ENCODE measurements at places on chromosomes 6 and 20.

DNA sequence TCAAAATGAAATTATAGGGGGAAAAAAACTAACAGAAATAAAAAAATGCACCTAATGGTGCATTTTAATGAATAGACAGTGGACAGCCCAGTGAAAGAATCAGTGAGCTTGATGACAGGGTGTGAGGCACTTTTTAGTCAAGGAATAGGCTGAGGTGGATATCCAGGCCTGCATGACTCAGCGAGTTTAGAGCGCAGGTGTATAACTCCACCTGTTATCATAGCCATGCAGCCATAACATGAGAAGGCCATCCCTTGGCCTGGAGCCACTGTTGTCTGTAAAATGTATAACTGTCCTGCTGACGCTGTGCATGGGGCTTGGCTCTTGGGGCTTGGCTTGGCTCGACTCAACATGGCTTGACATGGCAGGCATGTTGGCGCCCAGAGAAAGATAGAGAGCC, 331.5 kb upstream of the NOX3 start:
- no peak for DNase-seq

DNA sequence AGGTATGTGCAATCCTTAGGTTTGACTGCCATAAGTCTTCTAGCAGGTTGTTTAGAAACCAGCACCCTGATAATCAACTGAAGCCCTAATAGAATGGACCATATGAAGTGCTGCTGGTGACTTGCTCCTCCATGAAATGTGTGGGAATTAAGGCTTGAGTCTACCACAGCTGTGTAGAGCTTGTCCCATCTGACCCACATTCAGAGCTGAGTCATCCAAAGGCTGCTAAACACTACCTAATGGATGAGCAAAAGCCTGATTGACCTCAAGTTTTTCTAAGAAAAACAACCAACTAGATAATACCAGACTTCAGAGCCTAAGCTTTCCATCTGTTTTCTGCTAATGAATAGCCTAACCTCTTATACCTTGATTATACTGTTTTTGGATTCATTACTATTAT, 120.3 kb upstream of the MOCS1 start:
- no peak for DNase-seq

GRCh38 chr20:25525867-25526266, 59.5 kb downstream of the NINL start:
- DNase-seq: peak; percentile 81

- no peak for DNase-seq
These were observed 22.5 kb downstream of the SLC52A3 start for GRCh38 chr20:745683-746301.

DNA sequence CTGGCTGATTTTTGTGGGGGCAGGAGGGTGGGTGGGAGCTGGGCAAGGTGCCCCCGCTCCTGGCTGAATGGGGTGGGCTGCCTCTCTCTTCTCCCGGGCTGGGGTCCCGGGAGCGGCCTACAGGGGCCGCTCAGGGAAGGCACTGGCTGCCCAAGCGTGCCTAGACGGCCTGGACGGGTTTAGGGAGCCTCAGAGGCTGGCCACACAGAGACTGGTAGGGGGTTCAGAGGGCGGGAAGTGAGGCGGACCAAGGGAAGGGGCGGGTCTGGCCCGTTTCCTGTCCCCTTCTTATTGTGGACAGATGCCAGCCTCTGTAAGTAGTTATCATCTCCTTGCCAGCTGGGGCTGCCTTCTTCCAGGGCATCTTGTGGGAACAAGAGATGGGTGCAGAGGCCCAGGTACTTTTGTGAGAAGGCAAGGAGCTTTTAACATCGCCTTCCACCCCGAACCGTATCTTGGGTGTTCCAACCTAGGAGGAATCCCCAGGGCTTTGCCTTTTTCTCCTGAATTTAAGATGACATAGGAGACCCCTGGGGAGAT, 437 bp downstream of the CD40 start:
- no peak for DNase-seq

DNA sequence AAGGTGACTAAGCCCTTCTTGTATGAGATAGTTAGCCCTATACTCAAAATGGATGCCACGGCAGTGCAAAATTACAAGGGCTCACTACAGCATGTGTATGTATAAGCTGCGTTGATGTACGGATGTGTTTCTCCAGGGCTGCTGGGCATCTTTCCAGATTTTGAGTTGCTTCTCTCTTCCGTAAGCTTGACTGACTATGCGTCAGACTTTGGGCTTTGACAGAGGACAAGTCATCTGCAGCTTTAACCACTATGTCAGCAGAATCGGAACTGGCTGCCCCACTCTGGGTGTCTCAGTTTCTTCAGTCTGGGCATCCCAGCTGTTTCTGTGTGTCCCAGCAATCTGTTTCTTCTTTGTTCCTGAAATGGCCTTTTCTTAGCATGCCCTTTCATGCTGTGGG, 241.6 kb downstream of the BTBD3 start:
- no peak for DNase-seq

GRCh38 chr20:32213870-32214269, 6.2 kb downstream of the POFUT1 start:
- no peak for DNase-seq

GRCh38 chr6:70180183-70180900, 122.5 kb downstream of the COL9A1 start:
- DNase-seq: peak; percentile 21

DNA sequence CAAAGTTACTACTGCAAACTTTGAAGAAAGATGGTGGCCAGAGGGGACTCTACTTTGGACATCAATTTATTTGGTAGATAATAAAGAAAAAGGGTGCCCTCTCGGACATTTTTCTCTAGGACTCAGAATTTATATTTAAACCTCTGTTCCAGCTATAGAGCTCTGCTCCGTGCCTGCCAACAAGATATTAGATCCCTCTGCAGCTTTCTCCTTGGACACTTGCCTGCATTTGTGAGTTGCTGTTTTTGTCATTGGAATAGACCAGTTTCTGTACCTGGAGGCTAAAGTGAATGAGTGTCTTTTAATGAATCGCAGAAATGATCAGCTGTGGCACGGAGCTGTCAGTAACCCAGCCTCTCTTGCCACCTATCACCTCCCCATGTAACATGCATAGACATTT, 253.5 kb downstream of the NRN1 start:
- no peak for DNase-seq

GRCh38 chr20:1467355-1468116, 887 bp upstream of the NSFL1C start:
- no peak for DNase-seq

GRCh38 chr20:63597651-63598478, 23.8 kb upstream of the HELZ2 start:
- no peak for DNase-seq

- no peak for DNase-seq
These were observed 10.7 kb downstream of the PXMP4 start for GRCh38 chr20:33709398-33709797.

DNA sequence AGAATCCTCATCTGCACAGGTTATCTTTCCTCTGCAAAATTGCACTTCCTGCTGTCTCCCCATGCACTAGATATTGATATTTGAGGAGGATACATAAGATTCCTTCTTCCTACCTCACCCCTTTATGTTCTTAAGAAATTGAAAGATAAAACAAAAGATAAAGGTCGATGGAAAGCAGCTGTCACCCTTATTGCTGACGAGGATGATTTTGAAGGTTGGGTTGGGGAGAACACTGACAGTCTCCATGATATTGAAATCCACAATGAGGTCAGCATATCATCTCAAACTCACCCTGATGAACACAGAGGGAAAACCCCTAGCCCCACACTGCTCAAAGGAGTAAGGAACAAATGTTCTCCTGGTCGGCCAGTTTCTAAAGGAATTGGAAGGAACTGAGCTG, 110.6 kb upstream of the FUT9 start:
- no peak for DNase-seq

DNA sequence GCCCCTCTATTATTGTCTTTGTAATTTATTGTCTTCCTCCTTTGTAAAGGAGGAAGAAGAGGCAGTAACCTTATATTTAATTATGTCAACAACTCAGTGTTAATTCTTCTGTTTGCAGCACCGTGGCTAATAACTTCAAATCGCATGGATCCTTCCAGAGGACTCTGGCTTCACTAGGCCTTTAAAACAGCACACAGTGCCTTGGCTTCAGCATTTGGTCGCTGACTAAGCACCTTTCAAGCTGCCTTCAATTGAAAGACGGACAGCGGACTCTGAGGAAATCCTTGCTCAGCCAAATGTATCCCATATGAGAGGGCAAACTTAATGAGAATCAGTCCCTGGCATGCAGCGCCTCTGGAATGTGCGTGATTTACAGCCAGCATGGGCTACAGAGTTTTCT, 64.2 kb downstream of the SGK1 start:
- peak; percentile 78 for DNase-seq

- DNase-seq: no peak
These were observed 261.9 kb upstream of the ECI2 start for GRCh38 chr6:4397307-4397706.
